RCC 7860 (cell line): ENCODE measurements at places on chromosomes 4 and X.

- DNase-seq: no peak
Observed at GRCh38 chr4:117154251-117154650, 68.9 kb upstream of the TRAM1L1 start.

DNA sequence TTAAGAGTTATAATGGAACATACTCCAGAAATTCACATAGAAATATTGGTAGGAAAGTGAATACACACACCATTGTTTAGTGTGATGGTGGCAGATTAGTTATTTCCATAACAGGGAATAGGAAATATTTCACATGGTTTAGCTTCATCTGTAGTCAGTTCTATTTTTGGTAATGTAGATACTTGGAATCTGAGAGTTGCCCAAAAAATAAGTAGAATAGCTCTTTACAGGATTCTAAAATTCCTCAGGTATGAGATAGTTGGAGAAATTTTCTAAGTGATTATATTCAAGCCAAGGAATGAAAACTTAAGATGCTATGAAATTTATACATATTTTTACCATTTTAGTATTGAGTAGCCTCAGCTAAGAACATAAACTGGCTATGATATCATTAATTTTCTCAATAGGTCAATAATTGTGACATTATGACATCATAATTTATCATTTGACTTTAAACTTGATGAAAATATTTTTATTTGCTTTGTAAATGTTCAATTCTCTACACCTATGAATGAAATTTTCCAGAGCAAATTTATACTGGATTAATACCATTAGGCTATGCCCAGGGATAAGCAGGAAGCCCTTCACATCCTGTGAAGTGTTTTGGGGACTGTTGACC is 35.8 kb downstream of the CPEB2 start:
- no peak for DNase-seq

- no peak for DNase-seq
Observed at GRCh38 chr4:80207172-80207583, 9.9 kb downstream of the PRDM8 start.

DNA sequence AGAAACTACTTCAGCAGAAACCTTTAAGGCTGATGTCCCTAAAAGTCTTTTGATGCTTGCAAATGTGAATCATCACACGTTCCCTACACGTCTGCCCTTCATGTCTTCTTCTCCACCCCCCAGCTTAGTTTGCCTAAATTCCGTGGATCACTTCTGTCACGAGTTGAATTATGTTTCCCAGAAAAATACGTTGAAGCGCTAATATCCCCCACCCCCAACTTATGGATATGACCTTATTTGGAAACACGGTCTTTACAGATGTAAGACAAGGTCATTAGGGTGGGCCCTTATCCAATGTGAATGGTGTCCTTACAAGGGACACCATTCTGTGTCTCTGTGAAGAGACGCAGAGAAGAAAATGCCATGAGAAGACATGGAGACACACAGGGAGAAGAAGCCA is 2.1 kb upstream of the ZNF518B start:
- no peak for DNase-seq

GRCh38 chr4:68344049-68344448 is 5.8 kb downstream of the YTHDC1 start:
- DNase-seq: no peak

GRCh38 chrX:95893636-95894035 is 791.0 kb upstream of the DIAPH2 start:
- DNase-seq: no peak

- DNase-seq: no peak
Observed at GRCh38 chrX:10617186-10617998, 3.0 kb downstream of the MID1 start.

DNA sequence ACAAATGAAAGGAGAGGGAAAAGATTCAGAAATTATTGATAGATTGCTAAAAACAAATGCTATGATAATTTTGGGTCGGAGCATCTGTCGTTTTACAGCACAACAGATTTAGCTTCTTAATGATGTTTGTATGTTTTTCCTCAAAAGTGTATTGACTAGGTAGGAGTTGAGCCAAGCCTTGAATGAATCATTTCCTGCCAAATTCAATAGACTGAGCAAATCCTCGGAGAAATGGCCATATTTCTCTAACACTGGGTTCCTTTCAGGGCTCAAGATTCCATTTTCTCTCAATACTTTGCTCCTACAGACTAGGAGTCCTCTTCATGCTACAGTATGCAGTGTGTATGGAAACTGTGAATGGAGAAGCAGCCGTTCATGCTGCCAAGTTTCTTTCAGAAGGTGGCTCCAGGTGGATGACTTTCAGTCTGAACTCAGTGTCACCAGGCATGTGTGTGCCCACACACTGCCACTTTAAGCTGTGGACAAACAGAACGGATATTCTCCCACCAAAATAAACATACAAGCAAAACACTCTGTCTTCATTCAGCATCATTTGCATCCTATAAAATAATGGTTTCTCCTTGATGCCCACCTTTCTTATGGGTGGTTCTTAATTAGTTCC is 146.0 kb downstream of the TBL1X start:
- DNase-seq: no peak

DNA sequence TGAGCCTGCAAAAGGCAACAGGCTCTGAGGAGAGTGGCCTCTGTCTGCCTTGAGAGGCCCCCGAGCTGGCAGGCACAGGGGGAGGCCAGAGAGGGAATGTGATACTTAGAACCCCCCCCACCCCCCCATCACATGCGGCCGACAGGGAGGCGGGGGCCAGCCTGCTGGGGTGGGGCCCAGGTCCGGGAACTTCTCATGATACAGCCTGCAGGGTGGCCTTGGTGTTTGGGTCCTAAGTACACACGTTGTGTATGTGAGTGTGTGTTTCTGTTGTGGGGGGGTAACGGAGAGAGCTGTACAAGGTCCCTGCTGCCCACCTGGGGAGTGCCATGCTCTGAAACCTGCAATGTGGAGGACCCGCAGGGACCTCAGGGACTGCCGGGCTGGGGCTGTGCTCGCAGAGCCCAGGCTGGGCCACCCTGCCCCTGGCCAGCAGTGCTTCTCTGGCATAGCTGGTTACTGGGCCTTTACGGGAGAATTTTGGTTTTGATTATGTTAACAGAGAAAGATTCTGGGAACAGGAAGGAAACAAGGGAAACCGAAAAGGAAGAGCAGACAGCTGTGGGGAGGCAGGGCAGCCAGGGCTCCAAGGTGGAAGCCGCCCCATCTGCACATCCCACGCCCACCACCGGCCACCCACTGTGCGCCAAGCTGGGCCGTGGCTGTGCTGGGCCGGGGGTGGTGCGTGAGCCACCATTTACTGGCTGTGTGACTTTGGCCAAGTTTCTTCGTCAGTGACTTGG is 19.9 kb downstream of the SH3BP2 start:
- DNase-seq: no peak

- DNase-seq: peak; percentile 82
Observed at GRCh38 chr4:107725281-107725859, 5.3 kb upstream of the PAPSS1 start.

DNA sequence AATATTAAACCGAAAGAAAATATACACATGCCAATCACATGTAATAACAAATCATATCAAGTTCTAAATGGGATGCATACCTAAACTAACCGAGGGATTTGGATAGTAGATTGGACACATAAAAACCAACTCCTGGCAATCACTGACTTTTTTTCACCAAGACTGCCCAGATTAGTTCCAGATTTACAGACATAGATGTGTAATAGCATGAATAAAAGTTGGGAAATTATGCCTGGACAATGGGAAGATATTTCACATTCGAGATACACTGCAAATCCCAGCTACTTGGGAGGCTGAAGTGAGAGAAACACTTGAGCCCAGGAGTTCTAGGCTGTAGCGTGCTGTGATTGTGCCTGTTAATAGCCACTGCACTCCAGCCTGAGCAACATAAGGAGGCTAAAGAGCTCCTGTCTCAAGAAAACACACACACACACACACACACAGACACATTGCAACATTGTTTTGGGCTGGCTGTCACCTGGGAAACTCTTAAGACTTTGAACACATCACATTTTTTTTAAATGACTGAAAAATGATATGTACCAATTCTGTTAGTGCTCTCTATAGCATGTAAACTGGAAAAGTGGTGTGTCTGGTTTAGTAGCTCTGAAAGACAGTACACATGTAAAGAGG is 5.7 kb downstream of the RAB40A start:
- DNase-seq: no peak

- no peak for DNase-seq
Observed at GRCh38 chr4:16670727-16671126, 227.7 kb downstream of the LDB2 start.

DNA sequence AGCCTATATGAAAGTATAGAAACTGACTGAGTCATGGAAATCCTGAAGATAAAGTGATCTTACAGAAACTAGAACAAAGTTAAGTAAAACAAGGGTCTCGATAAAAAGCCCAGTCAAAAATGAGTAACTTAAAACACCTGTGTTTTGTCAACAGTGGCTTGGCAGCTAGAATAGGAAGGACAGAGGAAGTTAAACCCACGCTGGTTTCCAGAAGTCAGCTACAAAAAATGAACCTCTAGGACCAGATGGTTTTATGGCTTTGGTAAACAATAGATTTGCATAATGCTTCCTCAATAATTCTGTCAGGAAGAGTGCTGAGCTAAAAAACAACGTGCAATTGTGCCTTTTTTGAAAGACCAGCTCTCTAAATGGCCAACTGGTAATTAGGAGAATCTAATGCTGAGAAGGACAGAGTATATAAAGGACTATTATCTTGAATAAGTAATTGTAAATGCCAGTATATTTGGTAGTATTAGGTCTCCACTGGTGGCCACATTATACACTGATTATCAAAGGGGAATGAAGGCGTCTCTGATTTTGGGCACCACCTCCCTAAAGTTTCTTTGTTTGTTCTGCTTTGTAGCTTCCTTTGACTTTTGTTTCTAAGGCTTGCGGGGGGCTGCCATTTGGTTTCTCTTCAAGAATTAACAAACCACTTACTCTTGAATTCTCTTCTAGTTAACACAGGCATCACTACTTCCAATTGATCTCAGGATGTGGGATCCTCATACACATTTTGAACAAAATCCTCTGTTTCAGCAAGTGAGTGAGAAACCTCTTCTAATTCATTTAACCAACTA is 72.2 kb upstream of the PPP3CA start:
- DNase-seq: no peak

GRCh38 chr4:156137679-156138473 is 184.2 kb upstream of the CTSO start:
- DNase-seq: no peak

- no peak for DNase-seq
Observed at GRCh38 chrX:69493193-69493592, 10.9 kb upstream of the NALF2 start.

- DNase-seq: no peak
Observed at GRCh38 chr4:99586322-99586721, 11.7 kb downstream of the MTTP start.
